ENCODE measurements at places on chromosomes 3 and 15.

DNA sequence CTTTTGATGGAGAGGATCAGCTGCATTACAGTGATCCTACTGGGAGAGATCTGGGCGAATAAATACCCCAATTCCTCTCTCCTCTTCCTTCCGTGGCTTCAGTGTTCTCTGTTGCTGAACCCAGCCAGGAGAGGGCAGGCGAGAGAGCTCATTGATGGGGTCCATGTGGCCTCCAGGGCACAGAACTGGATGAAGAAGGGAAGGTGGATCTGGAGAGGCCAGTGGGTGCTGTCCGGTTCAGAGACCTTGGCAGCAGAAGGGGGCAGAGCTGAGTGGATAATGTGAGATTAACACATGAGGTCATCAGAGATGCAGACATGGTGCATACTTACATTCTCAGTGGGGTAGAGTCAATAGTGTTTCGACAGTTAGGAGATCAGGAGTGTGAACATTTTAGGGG lies 193.6 kb downstream of the CLSTN2 start:
- DNase-seq: peak; percentile 89

GRCh38 chr3:43619588-43619987 lies 2.2 kb downstream of the ANO10 start:
- no peak for DNase-seq

GRCh38 chr3:106830334-106830733 lies 546.9 kb upstream of the CCDC54 start:
- DNase-seq: no peak

DNA sequence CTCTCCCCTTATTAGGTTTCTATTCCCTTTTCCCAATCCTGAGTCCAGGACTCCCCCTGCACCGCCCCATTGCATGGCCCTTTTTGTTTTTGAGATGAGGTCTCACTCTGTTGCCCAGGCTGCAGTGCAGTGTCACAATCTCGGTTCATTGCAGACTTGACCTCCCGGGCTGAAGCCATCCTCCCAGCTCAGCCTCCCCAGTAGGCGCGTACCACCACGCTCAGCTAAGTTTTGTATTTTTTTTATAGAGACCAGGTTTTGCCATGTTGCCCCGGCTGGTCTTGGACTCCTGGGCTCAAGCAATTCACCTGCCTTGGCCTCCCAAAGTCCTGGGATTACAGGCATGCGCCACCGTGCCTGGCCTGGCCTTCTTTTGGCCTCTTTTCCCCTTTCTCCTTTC lies 29.3 kb downstream of the PDIA5 start:
- DNase-seq: no peak

GRCh38 chr3:82157952-82158351 lies 396.5 kb upstream of the GBE1 start:
- no peak for DNase-seq

GRCh38 chr15:90646662-90647305 lies 70.4 kb upstream of the BLM start:
- peak; percentile 28 for DNase-seq

DNA sequence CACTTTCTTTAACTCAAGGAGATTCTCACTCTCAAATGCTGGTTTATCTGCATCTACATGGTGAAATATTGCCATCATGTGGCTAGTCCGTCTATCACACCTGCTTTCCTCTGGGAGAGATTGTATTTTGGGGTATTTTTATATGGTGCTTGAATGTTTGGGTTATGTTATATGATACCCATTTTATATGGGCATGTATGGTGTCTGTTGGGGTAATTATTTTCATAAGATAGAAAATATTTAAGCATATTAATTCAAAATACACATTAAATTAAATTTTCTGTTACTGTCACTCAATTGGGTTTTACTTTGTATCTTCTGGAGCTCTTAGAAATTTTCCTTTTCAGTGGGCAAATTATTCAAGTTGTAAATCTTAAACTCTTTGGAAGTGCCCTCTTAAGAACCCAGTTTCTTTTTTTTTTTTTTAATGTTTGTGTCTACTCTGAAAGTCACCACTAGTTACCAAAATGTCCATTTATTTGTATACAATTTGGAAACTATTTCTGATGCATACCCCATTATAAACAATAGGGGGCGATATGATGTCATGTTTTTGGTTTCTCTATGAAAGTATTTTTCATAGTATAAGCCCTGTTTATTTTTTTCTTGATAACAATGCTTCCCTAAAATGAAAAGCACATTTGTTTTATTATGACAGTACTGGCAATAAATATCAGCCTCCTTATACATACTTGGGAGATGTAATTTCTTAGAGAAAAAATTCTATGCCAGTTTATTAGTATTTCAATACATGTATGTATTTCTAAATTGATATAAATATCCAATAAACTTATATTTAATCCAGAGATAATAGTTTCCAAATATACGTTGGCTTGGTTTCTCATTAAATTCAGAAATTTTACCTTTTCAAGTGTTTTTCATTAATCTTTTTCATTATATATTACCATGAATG lies 36.1 kb upstream of the PLSCR5 start:
- peak; percentile 37 for DNase-seq

- no peak for DNase-seq
Measured at GRCh38 chr3:195154111-195154791, 116.7 kb downstream of the XXYLT1 start.

Data from NCI-H526 (cell line).